ENCODE measurements at places on chromosomes 4 and X. TPM values are rescaled to one million over a fixed set of nuclear protein-coding genes. Genes with fewer than 3 reads are reported as not detected.

PDGFC gene
- total RNA-seq = 40.5 TPM

GRSF1 gene
- total RNA-seq = 60.7 TPM

SPARCL1 gene
- 1,991 TPM for total RNA-seq

ADH1A gene
- total RNA-seq = not detected

LRRC66 gene
- 0.31 TPM for total RNA-seq

FGF13 gene
- 14.7 TPM for total RNA-seq

GLUD2 gene
- total RNA-seq = 2.2 TPM

CENPI gene
- total RNA-seq = 1.7 TPM

KLHL2 gene
- total RNA-seq = 35.1 TPM

HPGDS gene
- total RNA-seq = 1.9 TPM

DNA sequence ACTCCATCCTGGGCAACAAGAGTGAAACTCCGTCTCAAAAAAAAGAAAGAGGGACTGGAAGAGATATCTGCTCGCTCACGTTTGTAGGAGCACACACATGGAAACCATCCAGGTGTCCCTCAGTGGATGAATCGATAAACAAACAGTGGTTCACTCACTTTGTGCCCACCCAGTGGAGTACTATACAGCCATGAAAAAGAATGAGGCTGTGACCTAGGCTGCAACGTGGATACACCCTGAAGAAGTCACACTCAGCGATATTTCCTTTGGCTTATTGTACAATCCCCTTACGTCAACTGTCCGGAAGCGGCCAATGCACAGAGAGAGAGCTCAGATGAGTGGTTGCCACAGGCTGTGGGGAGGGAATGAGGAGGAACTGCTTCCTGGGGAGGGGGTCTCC is 82.3 kb upstream of the PPP2R3B start:
- no peak for ATAC-seq

GRCh38 chr4:147076179-147076578 is 130.5 kb upstream of the TTC29 start:
- no peak for ATAC-seq

- no peak for ATAC-seq
Measured at GRCh38 chr4:147633643-147634042, 16.4 kb downstream of the TMEM184C start.

DNA sequence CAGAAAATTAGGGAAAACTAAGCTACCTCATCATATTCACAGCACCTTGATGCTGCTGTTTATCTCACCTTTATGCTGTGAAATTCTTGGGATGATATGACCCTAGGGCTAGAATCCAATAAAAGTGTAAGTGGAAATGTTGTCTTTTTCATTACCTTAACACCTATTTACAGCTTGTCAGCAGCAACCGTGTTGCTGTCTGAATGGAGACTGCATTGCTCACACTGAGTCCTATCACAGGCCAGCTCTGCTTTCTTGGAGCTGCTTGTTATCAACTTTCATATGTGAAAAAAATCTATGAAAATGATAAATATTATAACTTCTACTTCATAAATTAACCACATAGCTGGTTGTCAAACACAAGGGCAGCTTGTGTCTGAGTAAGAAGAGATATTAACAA is 789.5 kb downstream of the TECRL start:
- no peak for ATAC-seq

GRCh38 chrX:119853444-119853843 is 681 bp upstream of the UPF3B start:
- ATAC-seq = no peak

GRCh38 chrX:12681047-12681446 is 110.2 kb upstream of the PRPS2 start:
- ATAC-seq = no peak

DNA sequence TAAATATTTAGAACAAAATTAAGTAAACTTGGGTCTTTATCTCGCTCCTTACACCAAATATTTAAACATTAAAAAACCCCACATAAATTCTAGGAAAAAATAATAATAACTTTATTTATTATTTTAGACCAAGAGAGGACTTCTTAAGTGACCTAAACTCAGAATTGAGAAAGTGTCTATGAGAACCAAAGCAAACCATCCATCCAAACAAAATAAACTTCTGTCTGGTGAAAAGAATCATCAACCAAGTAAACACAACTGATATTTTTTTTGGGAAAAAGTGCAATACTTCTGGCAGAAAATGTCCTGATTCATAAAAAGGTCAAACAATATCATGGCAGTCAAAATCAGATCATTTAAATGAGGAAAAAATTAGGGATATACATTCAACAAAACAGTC is 533.0 kb downstream of the SPRY1 start:
- ATAC-seq = no peak

GRCh38 chr4:133995243-133995960 is 206.2 kb downstream of the PABPC4L start:
- no peak for ATAC-seq

DNA sequence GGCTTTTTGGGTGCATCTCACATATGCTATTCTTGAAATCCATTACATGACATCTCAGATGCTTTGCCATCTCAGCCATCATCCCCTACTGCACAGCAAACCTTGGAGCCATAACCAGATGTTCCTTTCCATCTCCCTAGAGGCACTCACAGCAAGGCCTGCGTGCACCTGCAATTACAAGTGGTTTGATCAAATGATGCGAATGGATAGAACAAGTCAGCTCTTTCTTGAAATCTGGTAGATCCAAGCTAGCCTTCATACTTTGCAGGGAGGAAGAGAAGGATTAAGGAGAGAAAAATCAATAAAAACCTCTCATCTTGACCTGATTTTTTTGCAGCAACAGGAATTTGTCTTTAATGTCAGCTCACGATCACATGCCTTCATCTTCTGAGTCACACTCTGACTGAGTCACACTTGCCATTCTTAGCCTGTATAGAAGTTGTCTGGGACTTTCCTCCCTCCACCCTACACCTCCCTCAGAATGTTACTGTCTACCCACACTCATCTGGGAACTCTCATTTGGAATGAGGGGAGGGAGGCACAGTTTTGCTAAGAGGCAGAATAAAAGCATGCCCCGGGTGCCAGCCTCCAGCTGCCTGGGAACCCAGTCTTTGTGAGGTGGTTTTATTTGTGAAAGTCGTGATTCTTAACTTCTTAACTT is 11.9 kb upstream of the TRIML1 start:
- ATAC-seq = no peak

GRCh38 chrX:11135564-11136185 is 24.5 kb downstream of the HCCS start:
- no peak for ATAC-seq

DNA sequence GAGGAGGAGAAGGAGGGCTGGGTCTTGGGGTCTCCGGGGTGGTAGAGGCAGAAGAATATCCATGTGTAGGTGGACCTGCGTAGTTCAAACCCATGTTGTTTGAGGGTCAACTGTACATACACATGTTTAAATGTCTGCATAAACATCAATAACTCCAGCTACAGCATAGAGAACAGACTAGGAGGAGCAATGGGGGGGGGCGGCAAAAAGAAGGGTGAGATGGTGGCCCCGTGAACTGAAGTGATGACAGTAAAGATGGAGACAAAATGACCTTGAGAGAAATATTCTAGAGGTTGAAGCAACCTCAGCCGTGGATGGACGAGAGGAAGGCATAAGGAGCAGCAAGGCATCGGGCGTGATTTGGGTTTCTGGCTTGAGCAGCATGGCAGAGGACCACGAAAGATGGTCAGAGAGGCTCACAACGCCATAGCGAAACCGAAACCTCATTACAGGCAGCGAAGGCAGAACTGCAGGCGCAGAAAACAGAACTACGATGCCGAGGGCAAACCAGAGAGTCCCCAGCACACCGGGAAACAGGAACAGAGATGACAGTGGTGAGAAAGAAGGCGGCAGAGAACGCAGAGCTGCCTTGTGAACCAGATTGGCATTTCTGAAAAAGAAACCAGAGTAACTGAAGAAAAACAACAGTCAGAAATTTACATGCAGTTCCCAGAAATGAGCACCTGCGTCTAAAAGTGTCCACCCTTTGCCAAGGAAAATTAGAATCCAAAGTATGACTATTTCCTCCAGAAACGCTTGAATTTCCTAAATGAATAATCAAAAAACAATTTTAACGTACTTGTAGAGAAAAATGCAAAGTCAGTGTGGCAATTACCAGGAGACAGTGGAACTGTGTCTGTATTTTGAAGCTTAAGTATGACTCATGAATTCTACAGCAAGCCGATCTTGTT is 50.3 kb upstream of the ENPP6 start:
- peak; percentile 30 for ATAC-seq

- ATAC-seq = no peak
Measured at GRCh38 chr4:119209077-119209476, 3.4 kb upstream of the USP53 start.

DNA sequence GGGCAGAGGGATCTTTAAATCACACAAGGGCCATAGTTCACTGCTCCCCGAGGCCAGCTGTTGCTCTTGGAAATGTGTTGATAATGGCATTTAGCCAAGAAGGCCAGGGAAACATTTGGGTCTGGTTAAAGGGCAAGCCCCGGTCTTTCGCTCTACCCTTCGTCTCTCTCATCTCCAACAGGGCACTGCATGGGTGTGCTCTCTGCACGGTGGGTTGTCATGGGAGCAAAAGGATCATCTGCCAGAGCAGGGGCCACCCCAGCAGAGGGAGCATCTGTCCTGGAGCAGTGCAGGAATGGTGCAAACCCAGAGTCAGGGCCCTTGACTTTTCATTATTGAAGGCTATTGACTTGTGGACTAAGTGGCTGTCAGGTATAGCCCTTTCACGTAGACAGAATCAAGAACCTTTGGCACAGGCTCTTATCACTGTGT is 22.7 kb upstream of the PGRMC2 start:
- ATAC-seq = no peak

DNA sequence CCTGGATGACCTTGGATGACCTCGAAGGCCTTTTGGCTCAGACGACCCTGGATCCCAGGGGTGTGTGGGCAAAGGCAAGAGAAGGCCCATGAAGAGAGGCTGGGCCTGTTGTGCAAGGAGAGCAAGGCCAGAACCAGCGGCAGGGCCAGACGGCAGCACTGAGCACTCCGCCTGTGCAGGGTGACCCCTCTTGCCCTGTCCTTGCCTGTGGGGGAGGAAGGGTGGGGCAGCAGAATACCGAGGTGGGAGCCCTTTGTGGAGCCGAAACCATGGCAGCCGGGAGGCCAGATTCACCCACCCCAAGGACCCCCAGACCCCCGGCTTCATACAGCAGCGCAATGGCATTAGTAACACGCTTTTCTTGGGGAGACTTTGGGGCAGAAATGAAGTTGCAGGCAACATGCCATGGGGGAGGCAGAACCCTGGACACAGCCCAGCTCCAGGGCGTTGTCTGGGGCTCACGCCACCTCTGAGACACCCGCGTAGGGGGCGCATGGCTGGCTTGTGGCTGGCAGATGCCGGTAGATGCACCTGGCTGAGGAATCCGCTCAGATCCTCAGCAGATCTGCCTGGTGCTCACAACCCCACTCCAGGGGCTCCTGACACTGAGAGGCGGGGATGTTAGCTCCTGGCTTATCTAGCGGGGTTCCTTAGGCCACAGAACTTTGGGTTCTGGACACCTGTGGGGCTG is 114.5 kb downstream of the FAM53A start:
- ATAC-seq = no peak

- ATAC-seq = no peak
Measured at GRCh38 chr4:177879851-177880250, 437.6 kb upstream of the AGA start.

GRCh38 chr4:54542540-54543041 is 115.2 kb upstream of the KIT start:
- ATAC-seq = no peak

GRCh38 chrX:63713526-63713925 is 71.5 kb downstream of the ARHGEF9 start:
- no peak for ATAC-seq

- no peak for ATAC-seq
Measured at GRCh38 chrX:2962381-2962780, 33.2 kb upstream of the ARSD start.

GRCh38 chrX:150229481-150229880 is 133.6 kb upstream of the MAMLD1 start:
- no peak for ATAC-seq

GRCh38 chrX:131901546-131901945 is 121.6 kb upstream of the STK26 start:
- no peak for ATAC-seq

DNA sequence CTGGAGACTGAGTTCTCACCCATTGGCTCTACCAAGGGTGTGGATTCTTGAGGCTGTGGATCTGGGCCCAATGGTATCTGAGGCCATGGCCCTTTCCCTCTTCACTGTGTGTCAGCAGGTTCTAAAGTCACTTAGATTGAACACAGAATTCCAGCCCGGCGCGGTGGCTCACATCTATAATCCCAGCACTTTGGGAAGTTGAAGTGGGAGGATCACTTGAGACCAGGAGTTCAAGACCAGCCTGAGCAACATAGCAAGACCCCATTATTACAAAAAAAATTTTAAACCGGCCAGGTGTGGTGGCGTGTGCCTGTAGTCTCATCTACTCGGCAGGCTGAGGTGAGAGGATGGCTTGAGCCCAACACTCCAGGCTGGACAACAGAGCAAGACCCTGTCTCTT is 18.0 kb upstream of the XPNPEP2 start:
- no peak for ATAC-seq

GRCh38 chr4:152988721-152989553 is 52.8 kb downstream of the FHDC1 start:
- ATAC-seq = no peak

DNA sequence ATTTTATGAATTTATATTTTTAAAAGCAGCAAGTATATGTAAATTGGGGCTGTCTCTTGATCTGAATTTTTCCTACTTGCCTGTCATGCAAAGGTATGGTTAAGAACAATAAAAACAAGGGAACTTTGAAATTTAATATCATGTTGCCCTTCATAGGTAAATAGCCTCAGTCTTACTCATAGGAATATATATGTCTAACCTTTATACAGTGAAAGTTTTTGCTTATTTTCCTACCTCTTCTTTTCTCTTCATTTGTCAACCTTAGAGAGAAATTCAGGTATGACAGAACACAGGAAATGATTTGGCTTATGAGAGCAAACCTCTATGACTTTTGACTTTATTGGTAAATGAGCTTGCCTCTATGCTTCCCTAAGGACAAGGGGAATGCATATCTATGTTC is 716.0 kb downstream of the CENPC start:
- ATAC-seq = no peak

DNA sequence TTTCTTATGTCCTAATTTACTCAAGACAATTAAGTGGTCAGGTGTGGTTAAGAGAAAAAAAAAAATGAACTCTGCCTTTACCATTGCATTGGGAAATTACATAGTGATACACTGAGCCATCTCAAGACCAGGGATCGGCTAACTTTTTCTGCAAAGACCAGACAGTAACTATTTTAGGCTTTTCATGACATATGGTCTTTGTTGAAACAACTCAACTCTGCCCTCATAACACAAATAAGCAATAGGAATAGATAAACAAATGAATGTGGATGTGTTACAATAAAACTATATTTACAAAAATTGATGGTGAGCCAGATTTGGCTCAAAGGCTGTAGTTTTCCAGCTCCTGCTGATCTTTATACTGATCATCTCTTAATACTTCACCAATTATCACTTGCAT is 632.6 kb upstream of the INTU start:
- no peak for ATAC-seq

- ATAC-seq = no peak
Measured at GRCh38 chr4:175412746-175413145, 399.3 kb downstream of the GPM6A start.
